Transverse colon (tissue), 4 donors: ENCODE measurements at places on chromosomes 2 and 18. TPM values are rescaled to one million over a fixed set of nuclear protein-coding genes. Genes with fewer than 3 reads are reported as not detected.

Gene MC4R
- total RNA-seq, result not detected

Gene IL1RN
- 31.8 TPM for total RNA-seq

Gene PSMD1
- total RNA-seq, result 74.4 TPM

Gene LYPD1
- not detected for total RNA-seq

GRCh38 chr2:70698847-70699246 lies 69.2 kb downstream of the ADD2 start:
- H3K4me1 ChIP-seq, result no peaks in the 10 kb centered on the region

DNA sequence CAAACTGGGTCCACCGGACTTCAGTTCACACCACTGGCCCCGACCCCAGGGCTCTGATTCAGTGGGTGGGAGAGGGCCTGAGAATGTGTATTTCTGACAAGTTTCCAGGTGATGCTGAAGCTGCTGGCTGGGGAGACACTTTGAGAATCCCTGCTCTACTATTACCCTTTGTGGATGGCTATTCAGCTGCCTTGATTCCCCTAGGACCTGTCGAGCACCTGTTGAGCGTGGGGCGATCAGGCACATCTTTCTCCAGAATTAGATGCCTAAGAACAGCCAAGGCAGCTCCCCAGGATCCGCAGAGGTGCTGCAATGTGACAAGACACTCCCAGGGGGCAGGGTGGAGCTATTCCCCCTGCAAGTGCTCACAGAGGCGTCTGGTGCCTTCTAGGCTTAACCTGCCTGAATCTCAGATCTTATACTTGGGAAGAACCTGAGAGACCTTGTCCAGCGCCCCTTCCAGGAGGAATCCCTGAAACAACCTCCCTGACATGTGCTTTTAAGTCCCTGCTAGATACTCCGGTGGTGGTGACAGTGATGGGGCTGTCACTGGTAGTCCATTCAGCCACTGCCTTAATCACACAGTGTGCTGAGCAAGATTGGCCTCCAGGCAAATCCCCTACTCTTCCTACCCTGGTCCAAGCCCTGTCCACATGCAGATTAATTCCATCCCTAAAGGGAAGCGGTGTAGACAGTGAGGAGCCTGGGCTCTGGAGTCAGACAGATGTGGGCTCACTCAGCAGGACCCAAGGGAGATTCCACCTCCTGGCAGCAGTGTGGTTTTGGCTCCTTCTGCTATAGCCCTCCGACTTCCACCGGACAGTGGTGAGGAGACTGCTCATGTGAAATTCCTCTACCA lies 43.4 kb upstream of the OTOF start:
- H3K27ac ChIP-seq, result no peak overlapping the region
- H3K36me3 ChIP-seq, result no peaks in the 10 kb centered on the region
- DNase-seq, result peak; percentile 21
- H3K27me3 ChIP-seq, result peaks cover 6% of the 10 kb centered on the region
- H3K4me1 ChIP-seq, result no peaks in the 10 kb centered on the region

GRCh38 chr18:78998371-78999071 lies 18.9 kb downstream of the SALL3 start:
- H3K27me3 ChIP-seq, result peaks cover 7% of the 10 kb centered on the region
- H3K27ac ChIP-seq, result no peak overlapping the region
- no peak overlapping the region for H3K4me3 ChIP-seq
- H3K36me3 ChIP-seq, result no peaks in the 10 kb centered on the region

- peaks cover 66% of the 10 kb centered on the region for H3K4me1 ChIP-seq
- no peak for DNase-seq
- no peak overlapping the region for H3K4me3 ChIP-seq
- peak overlapping the region; percentile 65 for H3K27ac ChIP-seq
- H3K36me3 ChIP-seq, result no peaks in the 10 kb centered on the region
- H3K27me3 ChIP-seq, result no peaks in the 10 kb centered on the region
Observed at GRCh38 chr2:119428488-119429224, 3.0 kb upstream of the TMEM37 start.

DNA sequence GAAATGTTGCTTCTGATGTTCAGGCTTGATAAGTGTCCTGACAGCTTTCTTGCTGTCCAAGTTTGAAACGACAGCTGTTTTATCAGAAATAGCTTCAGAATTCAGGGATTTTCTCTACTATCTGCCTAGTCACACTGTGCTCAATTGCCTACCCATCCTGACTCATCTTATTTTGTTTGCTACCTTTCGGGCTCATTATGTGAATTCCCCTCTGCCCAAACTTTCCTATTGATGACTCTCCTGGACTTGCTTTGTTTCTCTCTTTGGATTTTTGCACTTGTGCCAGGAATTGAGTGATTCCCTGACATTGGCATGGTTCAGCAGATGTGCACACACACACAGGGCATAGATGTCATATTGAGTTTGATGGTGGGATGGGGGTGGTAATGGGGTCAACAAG lies 1052.6 kb upstream of the PIK3C3 start:
- no peaks in the 10 kb centered on the region for H3K36me3 ChIP-seq
- H3K27ac ChIP-seq, result no peak overlapping the region
- no peaks in the 10 kb centered on the region for H3K27me3 ChIP-seq
- H3K4me3 ChIP-seq, result no peak overlapping the region

DNA sequence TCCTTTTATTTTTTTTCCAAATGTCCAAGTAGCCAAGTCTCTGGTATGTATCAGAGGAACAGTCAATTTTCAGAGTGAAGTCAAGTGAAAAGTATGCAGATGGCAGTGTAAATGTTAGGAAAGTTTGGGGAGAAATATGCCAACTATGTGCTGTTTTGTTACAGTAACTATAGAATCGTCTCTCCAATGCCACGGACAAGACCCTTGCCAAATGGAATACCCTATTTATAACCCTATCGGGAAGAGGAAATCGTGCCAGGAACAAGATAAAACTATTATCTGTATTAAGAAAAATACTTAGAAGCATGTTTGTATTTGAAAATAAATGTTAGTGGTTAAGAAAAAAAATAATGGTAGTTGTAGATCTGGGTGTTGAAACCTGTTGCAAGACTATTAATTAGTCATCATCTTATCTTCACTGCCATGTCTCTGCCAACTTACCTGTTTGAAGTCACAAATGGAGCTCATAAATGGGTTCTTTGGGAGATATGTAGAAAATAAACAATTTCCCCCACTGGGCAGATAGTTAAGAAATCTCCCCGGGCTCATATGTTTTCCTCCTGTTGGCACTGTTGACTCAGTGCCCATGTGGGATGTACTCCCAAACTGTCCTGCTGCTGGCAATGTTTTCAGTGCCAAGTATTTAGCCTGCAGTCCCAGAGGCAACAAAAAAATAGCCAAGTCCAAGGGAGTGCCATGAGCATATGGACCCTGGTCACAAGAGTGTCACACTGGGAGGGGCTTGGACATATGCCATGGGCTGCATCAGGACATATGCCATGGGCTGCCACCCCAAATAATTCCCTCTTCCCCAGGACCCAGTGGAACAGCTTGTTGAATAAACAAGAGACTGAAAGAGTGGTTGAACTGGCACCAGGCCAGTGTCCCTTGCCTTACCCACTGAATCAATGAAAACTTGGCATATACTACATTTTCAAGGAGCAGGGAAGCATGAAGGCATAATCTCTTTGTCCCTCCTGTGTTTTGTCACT lies 366.9 kb downstream of the OSR1 start:
- DNase-seq, result peak; percentile 31
- H3K4me1 ChIP-seq, result peaks cover 3% of the 10 kb centered on the region
- no peaks in the 10 kb centered on the region for H3K27me3 ChIP-seq
- no peak overlapping the region for H3K4me3 ChIP-seq
- no peak overlapping the region for H3K27ac ChIP-seq

- no peak for DNase-seq
- H3K4me1 ChIP-seq, result no peaks in the 10 kb centered on the region
- H3K4me3 ChIP-seq, result no peak overlapping the region
- H3K27me3 ChIP-seq, result no peaks in the 10 kb centered on the region
- H3K27ac ChIP-seq, result no peak overlapping the region
- H3K36me3 ChIP-seq, result no peaks in the 10 kb centered on the region
Observed at GRCh38 chr2:224816816-224817215, 100.7 kb upstream of the CCDC195 start.

DNA sequence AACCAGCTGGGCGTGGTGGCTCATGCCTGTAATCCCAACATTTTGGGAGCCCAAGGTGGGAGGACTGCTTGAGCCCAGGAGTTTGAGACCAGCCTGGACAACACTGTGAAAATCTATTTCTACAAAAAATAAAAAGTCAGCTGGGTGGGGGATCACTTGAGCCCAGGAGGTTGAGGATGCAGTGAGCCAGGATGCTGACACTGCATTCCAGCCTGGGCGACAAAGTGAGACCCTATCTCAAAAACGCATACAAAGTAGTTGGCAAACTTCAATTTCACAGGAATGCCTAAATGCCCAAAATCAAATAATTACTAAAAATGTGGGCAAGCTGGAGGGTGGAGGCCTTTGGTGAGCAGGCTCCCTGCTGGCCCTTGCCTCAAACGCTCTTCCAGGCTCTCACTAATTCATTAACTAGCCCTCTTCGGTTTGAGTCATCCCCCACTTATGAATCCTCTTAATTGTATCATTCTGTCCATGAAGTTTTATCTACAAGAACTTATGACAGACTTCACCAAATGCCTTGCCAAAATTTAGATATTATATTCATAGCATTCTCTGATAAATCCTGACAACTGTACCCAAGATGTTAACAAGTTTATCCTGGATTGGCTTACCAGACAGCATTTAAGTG lies 68.7 kb upstream of the ZFP36L2 start:
- H3K27ac ChIP-seq, result peak overlapping the region; percentile 70
- H3K27me3 ChIP-seq, result no peaks in the 10 kb centered on the region
- no peaks in the 10 kb centered on the region for H3K36me3 ChIP-seq

GRCh38 chr18:9808295-9809241 lies 77.2 kb upstream of the TXNDC2 start:
- H3K27ac ChIP-seq, result peak overlapping the region; percentile 50
- H3K4me3 ChIP-seq, result no peak overlapping the region
- H3K27me3 ChIP-seq, result no peaks in the 10 kb centered on the region
- no peaks in the 10 kb centered on the region for H3K36me3 ChIP-seq
- peaks cover 3% of the 10 kb centered on the region for H3K4me1 ChIP-seq

GRCh38 chr2:196513796-196514526 lies 125.6 kb upstream of the CCDC150 start:
- H3K36me3 ChIP-seq, result no peaks in the 10 kb centered on the region

DNA sequence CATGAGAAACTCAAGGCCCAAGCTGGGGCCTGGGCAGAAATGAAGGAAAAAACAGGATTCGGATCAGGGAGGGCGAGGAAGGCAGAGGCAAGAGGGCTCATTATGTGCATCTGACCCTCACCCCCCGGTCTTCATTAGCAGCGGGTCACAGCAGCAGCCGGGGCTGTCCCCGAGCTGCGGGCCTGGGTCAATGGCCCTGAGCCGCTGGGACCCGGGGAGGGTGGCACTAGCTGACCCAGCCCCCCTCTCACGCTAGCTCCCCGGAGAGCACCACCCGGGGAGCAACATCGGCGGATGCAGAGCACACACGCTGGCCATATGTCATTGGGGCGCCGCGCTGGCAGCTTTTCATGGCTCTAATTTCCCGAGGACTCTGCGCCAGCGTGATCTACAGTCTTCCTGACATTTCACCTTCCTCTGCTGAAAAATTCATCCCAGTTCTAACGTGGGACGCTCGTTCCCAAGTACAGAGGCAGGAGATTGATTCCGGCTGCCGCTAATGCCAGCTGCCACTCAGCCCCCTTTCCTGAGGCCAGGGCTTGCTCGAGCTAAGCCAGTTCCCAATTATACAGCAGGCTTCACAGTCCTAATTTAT lies 63.7 kb downstream of the EIPR1 start:
- no peak overlapping the region for H3K4me3 ChIP-seq
- H3K36me3 ChIP-seq, result no peaks in the 10 kb centered on the region
- no peak for DNase-seq
- H3K27me3 ChIP-seq, result no peaks in the 10 kb centered on the region

DNA sequence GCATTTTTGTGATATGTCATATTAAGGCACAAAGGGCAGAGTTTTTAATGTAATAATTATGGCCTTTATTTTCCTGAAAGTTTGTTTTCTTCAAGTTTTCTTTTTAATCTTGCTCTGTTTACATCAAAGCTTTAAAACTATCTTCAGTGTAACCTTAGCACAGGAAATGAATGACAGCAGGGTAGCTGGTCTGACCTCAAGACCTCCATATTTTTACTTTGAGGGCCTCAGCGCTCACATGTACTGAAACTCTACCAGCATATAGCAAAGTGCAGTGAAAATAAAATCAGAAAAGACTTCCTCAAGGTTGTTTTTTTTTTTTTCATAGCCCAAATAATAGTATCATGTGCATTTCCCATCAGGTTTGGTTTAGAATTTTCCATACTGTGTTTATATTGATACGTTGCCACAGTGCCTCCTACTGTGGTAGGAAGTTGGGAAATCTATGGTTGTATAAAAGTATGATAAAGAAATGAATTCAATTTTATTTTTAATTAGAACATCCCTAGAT lies 163.4 kb downstream of the UBE2E3 start:
- no peaks in the 10 kb centered on the region for H3K4me1 ChIP-seq
- no peak overlapping the region for H3K4me3 ChIP-seq
- H3K27me3 ChIP-seq, result no peaks in the 10 kb centered on the region
